Activated T-cell treated with anti-CD3 and anti-CD28 coated beads, Interleukin-2, amount 50 U/mL, for 1 hour (primary cell): ENCODE measurements at places on chromosomes 4 and X.

DNA sequence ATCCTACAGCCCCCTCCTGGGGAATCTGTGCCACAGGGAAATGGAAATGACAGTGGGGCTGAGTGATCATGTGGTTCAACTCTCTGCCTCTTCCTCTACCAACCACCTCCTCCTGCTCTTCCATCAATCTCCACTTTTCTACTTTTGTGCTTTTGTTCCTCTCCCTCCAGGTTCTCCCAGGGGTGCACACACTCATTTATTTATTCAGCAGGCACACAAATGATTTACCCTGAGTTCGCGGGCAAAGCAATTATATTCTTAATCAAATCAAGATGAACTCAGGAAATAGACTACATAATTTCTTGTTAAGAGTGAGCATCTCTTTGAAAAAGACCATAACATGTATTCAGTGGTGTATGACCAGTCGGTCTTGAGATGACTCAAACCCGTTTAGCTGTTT is 69.2 kb downstream of the VCX3A start:
- no peak for DNase-seq

DNA sequence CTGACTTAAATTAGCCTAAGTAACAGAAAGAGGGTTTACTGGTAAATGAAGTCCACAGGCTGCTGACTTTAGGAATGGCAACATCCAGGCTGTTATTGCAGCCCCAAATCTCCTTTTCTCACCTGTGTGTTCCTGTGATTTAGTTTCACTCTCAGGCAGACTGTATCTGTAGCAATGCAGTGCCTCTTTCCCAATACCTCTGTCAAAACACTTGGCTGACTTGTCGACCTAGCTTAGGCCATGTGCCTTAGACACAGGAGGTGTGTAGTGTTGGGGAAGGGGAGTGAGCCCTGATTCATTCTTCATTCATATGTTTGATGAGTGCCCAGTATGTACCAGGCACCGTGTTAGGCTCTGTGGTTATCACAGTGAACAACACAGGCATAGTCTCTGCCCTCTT is 46.9 kb downstream of the JADE3 start:
- DNase-seq, result no peak

GRCh38 chr4:48815483-48815882 is 15.4 kb upstream of the OCIAD1 start:
- DNase-seq, result no peak

- DNase-seq, result no peak
Observed at GRCh38 chr4:83753260-83753659, 217.4 kb downstream of the GPAT3 start.

- DNase-seq, result no peak
Observed at GRCh38 chrX:12447448-12448064, 309.3 kb downstream of the FRMPD4 start.

GRCh38 chr4:173477016-173477415 is 53.0 kb downstream of the HAND2 start:
- DNase-seq, result no peak

GRCh38 chr4:7747062-7747385 is 192.6 kb downstream of the AFAP1 start:
- no peak for DNase-seq

GRCh38 chrX:70444326-70444945 is at the start of gene DLG3:
Gene DLG3, plus strand, starts transcription at chrX:70444835. Its CDS starts 367 bp downstream, at chrX:70445202.
- peak; percentile 35 for DNase-seq

DNA sequence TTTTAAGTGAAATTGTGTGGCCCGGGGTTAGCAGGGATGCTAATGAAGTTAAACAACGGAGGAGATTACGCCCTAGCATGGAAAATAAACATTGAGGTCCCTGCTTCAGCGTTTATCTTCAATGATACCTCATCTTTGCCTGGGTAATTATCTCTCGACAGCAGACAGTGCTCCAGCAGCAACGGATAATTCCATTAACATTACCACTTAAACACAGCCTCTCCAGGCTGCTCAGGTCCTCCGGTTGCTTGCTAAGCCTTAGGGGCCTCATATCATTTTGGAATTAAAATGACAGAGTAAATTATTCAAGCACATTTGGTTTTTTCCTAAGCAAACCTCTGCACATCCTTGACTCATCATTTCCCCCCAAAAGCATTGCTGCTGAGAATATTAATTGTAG is 281.5 kb upstream of the KLF3 start:
- no peak for DNase-seq

GRCh38 chr4:8344377-8344776 is 74.8 kb downstream of the HTRA3 start:
- no peak for DNase-seq

GRCh38 chr4:145420595-145421214 is 60.9 kb upstream of the SMAD1 start:
- DNase-seq, result no peak

GRCh38 chrX:45322382-45322781 is 121.7 kb upstream of the DIPK2B start:
- DNase-seq, result no peak

GRCh38 chrX:13906093-13906492 is 89.2 kb upstream of the GPM6B start:
- no peak for DNase-seq

- no peak for DNase-seq
Observed at GRCh38 chr4:70614184-70614555, 14.4 kb upstream of the ENAM start.

DNA sequence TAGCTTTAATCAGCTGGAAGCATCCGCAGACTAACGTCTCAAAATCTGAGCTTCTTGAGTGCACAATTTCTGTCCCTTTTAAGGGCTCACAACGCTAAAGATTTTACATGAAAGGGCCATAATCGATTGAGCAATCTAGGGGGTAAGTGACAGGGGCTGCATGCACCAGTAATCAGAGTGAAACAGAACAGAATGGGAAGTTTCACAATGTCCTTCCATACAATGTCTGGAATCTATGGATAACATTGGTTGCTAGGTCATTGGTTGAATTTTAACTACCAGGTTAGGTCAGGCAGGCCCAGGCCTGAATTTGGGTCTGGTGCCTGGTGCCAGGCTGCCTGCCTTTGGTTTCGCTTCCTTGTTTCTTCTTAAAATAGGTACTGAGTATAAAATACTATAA is 42.0 kb upstream of the MTMR8 start:
- DNase-seq, result no peak

GRCh38 chr4:25879991-25880651 is 17.3 kb upstream of the SEL1L3 start:
- no peak for DNase-seq

DNA sequence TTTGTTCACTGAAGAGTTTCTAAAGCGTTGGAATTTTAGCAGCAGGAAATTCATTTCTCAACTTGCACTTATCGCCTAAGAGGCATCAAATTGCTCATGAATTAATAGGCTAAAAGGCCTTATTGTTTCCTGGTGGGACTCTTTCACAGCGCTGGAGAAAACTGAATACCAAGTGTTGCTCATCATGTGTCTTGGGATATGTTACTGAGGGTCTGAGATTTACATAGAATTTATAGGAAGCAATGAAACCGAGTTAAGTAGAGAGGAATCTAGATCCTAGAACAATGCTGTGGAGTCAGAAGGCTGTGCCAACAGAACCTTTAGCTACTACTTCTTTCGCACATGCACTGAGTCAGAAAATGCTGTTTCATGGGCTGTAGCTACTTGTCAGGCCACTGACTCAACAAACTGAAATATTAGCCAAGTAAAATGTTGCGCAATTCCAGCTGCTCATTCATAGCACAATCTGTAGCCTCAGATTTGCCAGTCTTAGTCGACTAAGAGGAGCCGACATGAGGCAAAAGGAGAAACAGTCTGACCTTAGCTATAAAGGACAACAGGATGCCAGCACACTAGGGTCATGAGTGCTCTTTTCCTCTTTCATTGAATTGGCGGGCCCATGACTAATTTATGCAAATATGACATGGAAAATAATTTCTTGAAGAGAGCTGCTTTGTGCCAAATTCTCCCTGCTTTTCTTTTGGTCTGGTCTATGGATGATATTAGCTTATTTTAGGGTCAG is 35.9 kb upstream of the CXCL8 start:
- DNase-seq, result no peak

- no peak for DNase-seq
Observed at GRCh38 chr4:113823291-113823659, 61.7 kb upstream of the CAMK2D start.

DNA sequence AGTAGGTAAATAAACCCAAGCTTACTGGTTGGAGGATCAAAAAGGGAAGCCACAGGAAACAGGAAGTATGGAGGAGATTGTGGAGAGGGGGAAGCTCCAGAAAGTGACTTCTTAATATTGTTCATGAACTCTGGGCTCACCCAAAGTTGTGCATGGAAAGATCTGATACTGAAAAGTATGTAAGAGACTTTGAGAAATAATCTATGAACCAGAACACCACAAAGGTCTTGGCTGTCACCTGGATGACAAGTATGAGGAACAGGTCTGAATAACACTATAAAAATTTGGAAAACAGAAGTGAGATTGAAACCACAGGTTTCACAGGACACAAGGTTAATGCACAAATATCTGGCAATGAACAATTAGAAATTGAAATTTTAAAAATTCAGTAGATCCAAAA is 567.4 kb downstream of the INPP4B start:
- DNase-seq, result no peak

DNA sequence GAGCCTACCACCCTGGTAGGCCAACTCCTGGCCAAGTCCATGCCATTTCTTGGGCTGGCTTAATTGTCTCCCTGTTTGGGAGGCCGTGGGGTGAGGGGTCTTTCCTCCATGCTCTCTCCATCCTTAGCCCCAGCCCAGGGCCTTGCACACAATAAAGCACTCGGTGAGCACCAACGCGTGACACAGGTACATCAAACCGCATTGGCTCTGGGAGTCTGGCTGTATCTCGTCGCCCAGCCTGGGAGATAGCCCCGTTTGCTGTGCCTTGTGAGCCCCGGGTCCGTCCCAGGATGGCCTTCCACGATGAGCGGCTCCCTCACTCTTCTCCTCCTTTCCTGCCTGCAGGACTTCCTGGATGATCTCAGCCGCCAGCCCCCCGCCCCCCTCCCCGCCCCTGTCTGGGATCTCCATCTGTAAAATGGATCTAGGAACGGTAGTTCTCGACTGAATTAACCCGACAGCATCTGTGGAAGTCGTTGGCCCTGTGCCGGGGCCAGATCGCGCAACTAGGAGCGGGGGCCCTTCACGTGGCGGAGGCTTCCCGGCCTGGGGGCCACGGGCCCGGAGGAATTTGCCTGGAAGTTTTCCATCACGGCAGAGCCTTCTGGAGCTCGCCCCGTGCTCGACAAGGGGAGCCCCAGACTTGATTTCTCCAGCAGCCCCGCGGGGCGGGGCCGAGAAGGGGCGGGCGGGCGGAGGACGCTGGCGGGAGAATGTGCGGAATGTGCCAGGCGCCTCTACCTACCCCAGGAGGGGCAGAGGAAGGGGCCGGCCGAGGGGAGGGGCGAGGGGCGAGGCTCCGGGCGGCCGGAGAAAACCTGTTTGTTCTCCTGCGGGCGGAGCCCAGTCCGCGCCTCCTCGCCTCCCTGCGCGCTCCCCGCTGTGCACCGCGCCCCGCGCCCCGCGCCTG is at the start of gene ZNF185:
Gene ZNF185, plus strand, starts transcription at position 846 of the 910 bp plus-strand sequence. CDS start 16,423 bp downstream, outside the sequence.
- no peak for DNase-seq

- no peak for DNase-seq
Observed at GRCh38 chr4:160947653-160948052, 1216.1 kb downstream of the FSTL5 start.

DNA sequence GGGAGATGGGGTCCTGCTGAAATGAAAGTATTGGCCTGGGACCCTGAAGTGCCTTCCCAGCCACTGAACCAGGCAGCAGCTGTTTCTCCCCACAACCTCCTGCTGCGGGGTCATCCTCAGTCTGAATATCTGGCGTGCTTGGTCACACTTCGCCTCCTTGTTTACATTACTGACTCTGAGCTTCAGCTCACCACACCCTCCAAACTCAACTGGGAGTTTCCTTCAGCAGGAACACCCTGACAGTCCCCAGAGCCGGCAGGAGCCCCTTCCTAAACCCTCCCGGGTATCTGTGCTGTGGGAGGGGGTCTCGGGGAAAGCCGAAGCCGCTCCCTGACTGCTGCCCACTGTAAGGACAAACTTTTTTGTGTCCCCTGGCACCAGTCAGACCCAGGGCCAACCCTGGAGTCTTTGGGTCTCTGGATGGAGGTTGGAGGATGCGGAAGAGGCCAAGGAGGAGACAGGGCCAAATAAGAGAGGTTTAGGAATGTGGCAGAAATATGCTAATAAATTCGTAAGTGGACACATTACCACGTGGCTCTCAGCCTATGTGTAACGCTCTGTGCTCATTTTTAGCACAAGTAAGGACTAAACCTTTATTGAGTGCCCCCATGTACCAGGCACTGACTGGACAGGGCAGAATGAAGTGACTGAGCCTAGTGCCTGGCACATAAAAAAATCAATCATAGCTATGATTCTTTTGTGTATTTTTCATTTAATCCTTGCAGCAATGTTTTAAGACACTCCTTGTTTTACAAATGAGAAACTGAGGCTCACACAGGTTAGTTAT is 20.7 kb downstream of the FHDC1 start:
- DNase-seq, result no peak

DNA sequence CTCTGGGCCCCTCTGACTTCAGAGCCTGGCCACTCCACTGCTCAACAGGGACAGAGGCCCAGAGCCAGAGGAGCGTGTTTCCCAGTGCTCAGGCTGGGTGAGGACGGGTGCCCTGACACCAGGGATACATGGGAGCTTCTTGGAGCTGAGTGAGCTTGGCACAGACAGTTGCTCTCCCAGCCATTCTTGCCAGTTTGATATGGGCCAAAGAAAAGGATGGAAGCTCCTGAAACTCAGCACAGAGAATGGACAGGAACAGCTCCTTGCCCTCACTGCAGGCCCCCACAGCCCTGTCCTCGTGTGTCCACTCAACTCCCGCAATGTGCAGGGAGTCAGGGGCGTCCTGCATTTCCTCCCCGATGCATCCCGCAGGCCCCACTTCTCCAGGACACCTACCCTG is 38.8 kb downstream of the NSG1 start:
- no peak for DNase-seq

GRCh38 chrX:130204647-130205046 is 32.9 kb downstream of the RAB33A start:
- DNase-seq, result no peak

DNA sequence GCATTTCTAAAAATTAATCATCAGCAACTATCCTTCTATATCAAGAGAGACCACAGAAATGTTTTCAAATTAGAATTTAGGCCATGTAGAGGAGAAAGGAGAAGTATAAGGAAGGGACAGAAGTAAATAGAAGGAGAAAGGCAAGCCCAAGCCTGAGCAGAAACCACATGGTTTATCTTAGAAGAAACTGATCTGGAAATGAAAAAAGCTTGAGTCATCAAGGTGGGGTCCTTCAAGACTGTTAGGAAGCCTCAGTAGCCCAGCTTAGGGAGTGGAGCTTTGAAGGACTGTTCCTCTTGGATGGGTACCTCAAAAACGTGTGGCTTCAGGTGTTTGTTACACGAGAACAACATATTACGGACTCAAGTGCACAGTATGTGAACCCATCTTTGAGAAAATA is 4.5 kb downstream of the BMX start:
- DNase-seq, result no peak

GRCh38 chr4:8817096-8817812 is 54.4 kb downstream of the HMX1 start:
- DNase-seq, result no peak

DNA sequence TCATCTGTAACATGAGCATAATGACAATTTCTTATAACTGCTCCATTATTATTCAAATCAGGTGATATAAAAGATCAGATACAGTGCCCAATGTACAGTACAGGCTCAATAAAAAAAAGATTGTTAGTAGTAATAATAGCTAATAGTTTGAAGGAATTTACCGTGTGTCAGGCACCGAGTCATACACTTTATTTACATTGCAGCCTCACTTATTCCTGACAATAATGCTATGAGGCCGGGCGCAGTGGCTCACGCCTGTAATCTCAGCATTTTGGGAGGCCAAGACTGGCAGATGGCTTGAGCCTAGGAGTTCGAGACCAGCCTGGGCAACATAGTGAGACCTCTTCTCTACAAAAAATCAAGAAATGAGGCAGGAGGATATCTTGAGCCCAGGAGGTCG is 10.1 kb upstream of the MAP7D3 start:
- DNase-seq, result no peak

GRCh38 chr4:4477796-4478195 is 64.1 kb downstream of the STX18 start:
- DNase-seq, result no peak
